HCT116 (cell line): ENCODE measurements at places on chromosomes 7 and 10.

DNA sequence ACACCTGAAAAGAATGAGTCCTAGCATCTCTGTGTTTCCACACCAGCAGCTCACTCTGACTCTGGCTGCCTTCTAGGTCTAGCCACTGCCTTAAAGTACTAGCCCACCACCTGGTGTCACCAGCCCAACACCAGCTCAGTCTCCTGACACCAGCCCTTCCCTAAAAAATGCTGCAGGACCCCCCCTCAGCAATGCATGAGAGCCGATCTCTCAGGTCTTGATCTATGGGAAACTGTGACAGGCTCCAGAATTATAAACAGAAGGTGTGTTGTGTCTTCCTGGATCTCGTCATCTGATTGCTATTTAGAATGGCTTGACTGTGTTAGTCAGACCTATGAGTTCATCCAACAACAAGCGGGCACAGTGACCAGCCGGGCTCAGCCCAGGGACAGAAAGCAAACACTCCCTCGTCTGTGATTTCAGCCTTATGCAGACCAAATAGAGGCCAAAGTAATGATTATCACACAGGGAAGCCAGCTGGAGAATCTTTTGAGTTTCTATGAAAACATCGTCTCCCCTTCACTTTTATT is 66.6 kb downstream of the CUBN start:
- peak; percentile 86 for DNase-seq

- no peak for DNase-seq
These were observed 731.6 kb upstream of the ANKRD30A start for GRCh38 chr10:36393801-36394200.

DNA sequence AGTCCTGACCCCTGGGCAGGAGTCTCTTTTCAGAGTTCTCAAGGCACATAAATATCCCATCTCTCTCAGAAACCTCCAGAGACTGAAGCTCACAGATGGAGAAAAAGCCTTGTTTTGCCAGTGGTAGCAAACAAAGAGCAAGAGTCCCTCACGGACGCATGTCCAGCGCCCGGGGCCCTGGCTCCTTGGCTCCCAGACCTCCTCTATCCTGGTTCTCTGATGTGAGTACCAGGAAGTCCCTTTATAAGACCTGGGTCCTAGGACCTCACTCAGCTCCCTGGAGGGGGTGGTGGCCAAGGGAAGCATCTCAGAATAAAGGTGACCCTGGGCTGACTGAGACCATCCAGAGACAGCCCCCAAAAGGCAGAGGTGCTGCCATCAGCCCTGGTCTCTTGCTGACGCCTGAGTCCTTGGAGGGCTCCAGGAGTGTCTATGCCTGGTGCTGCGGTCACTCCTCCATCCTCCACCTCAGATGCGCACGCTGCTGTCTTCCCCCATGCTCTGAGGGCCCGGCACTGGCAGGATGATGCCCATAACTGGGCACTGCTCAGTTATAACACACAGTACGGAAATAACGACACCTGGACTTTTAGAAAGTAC is 221.5 kb downstream of the TNS3 start:
- DNase-seq, result no peak

DNA sequence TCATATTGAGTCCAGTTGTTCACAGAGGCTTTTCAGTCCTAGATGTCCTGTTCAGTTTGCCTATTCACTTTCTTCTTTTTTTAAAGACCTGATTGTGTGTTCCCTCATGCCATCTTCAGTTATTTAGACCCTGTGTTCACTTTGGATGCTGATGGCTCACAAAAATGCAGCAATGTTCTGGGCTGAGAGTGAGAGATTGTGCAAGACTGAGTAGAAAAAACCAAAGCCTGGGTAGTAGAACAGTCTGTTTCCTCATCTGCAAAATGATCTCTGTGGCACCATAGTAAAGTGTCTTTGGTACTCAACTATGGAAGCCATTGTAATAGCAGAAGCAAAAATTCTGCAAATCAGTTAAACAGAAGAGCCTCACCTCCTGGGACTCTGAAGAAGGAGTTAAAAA is 43.2 kb downstream of the AKR1B1 start:
- DNase-seq, result no peak

GRCh38 chr7:111056371-111056770 is 34.6 kb upstream of the LRRN3 start:
- no peak for DNase-seq

DNA sequence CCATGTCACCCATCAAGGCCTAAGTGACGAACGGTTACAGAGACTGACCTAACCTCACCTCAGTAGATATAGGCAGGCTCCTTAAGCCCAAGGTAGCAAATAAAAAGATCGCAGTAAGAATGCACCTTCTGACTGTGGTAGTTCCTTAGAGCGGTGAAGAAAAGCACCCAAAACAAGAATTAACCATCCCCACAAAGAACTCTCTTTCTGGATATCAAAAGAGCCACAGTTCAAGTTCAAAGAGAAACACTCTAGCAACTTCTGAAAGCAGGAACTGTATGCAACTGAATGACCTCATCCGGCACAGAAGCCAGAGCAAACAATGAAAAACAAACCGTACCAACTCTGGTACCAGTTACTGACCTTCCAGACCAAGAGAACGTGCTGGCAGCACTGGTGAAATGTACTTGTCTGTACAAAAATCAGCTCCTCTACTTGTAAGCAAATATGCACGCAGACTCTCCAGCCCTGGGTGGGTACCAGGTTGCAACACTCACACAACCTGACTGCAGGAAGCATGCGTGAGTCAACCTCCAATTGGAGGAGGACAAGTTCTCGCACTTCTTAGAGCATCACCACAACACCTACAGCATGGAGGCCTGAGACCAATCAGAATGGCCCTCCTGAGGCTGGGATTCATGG is 202.7 kb downstream of the FAM107B start:
- DNase-seq, result no peak

GRCh38 chr7:125059861-125060456 is 130.3 kb upstream of the POT1 start:
- no peak for DNase-seq

DNA sequence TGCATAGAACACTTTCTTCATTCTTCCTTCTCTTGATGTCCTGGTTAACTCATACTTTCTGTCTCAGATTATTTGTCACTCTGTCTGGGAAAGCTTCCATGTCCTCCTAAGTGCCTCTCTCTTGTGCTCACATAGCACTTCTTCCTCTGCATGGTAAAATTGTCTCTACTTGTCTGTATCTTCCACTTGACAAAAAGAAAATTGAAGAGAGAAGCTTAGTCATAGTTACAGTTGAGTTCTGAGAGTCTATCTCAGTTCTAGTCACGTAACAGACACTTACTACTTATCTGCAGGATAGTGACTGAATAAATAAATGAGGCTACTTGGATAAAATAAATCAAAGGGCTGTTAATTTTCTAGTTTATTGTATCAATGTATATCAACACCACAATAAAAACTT is 458.1 kb downstream of the HTR7 start:
- DNase-seq, result no peak

- no peak for DNase-seq
These were observed 38.2 kb downstream of the KCND2 start for GRCh38 chr7:120311028-120311788.

- no peak for DNase-seq
These were observed 16.6 kb upstream of the VSIR start for GRCh38 chr10:71789871-71790270.

DNA sequence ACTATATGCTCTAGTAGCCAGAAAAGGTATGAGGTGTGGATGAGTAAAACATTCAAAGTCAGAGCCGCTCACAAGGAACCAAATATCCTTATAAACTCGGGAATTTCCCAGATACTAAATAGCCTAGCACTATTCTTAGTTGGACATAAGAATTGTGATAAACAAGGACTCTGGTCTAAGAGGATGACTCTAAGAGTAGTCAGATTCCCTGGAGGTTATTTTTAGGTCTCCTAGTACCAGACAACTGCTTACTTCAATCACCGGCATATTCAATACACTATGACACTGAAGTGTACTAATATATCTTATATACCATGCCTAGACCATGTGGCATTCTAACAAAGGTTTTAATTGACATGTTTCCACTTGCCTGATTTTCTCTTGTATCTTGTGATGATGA is 56.5 kb downstream of the LMBR1 start:
- no peak for DNase-seq

- no peak for DNase-seq
These were observed 11.7 kb downstream of the POLL start for GRCh38 chr10:101576211-101576863.

- DNase-seq, result no peak
These were observed 58.3 kb upstream of the NKX6-2 start for GRCh38 chr10:132844069-132844809.

DNA sequence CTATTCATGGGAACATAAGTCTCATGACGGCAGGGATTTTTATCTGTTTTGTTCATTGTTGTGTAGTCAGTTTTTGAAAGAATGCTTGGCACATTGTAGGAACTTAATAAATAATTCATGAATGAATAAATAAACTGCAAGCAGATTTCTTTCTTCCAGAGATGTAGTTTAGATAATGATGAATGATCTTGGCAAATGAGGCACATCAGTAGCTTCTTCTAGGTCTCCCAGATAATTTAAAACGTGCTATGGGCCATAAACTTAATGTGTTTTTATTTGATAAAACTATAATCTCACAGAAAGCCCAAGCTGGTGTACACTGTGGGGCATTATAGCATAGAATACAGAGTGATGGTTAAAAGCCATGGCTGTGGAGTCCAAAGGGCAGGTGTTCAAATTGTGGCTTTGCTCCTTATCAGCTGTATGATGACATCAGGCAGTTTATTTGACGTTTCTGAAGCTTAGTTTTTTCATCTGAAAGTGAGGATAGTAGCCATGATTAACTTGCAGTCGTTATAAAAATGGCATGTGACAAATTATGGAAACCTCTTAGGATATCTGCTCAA is 3.5 kb downstream of the MGAM start:
- no peak for DNase-seq

GRCh38 chr10:113283189-113283588 is 269.7 kb upstream of the HABP2 start:
- DNase-seq, result peak; percentile 48

GRCh38 chr10:122376364-122376961 is 2.0 kb downstream of the PLEKHA1 start:
- no peak for DNase-seq

DNA sequence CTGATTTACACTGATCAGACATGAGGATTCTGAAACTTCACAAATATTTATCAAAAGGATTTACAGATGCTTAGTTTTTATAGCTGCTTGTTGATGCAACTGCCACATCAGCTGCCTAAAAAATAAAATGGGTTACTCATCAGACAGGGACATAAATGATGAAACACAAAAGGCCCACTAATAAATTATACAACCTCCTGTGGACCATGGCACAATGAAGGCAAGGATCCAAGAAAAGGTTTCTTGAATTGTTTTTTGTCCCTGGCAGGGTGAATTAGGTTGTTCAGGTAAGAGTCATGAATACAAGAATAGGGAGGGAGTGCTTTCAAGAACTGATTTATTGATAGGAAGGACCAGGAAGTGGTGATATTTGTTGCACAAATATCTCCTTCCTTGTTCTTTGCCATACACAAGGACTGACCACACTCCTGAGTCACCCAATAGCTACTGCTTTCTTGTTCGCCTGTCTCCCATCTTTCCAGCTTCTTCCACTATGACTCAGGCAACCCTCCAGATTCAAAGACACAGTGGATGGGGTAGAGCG is 234.5 kb downstream of the AHR start:
- peak; percentile 59 for DNase-seq

DNA sequence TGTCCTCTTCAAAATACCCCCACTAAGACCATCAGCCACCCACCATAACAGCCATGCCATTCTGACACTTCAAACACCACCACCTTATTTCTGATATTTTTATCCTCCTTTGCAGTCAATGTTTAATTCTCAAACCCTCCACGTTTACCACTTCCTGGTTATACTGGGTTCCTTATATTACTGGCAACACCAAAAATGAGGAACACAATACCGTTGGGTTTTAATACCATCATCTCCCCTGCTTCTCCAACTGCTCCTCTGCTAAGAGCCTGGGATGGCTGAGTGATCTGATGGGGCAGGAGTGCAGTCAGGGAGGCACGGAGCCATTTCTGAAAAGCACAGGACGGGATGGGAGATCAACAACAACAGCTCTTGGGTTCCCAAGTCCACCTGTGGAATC is 140.5 kb downstream of the CHCHD3 start:
- DNase-seq, result no peak

GRCh38 chr7:93055543-93056107 is 62.2 kb downstream of the SAMD9 start:
- no peak for DNase-seq

DNA sequence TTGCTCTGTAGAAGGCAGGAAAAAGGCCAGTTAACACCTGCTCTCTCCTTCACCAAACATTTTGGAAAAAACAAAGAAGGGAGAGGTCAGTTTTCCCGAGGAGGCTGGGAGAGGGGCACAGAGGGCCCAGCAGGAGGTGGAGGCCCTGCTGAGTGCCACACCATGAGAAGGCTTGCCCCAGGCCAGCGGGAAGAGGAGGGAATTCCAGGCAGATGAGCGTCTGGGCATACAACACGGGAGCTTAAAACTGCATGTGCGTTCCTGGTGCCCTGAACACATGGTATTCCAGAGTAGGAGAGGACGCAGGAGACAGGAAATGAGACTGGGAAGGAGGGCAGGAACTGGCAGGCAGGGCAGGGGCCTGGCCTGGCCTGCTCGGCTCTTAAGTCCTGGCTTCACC is 182.4 kb downstream of the CCDC3 start:
- DNase-seq, result no peak

DNA sequence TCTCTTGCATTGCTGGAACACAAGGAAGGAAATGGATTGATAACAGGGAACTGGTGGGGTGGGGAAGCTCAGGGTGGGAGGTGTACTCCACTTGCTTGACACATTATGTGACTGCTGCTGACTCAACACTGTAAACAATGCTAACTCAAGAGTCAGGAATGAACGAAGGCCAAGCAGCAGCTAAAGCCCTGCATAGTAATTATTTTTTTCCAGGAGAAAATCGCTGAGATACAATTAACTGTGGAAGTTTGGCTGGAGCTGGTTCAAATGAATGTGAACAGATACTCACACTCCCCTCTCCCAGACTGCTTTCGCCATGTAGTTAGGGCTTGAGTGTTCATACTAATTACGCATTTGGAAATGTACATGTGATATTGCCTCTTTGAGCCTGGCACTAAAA is 170.9 kb upstream of the AOAH start:
- DNase-seq, result no peak

GRCh38 chr7:11557627-11558026 is 274.4 kb downstream of the THSD7A start:
- peak; percentile 46 for DNase-seq

DNA sequence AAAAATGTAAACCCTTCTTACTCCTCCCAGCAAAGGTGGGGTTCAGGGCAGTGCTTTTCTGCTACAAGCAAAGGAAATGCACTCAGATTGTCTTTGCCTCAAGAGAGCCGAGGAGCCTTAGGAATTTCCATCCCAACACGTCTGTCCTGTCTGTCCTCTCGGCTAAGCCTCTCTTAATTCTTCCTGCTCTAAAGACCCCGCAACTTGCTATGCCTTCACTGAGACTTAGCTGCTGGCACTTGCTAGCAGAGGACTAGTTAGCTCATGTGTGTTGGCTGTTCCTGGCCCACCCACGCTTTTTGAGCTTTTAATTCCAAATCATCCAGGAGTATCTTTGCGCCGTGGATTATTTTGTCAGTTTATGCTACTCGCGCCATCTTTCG is 481 bp upstream of the NPM3 start:
- DNase-seq, result no peak
